ENCODE measurements at places on chromosomes 16 and 17.

- DNase-seq, result no peak
These were observed 149.7 kb downstream of the SNX29 start for GRCh38 chr16:12126091-12126806.

GRCh38 chr16:11151885-11152629, 103.9 kb downstream of the SOCS1 start:
- DNase-seq, result no peak

DNA sequence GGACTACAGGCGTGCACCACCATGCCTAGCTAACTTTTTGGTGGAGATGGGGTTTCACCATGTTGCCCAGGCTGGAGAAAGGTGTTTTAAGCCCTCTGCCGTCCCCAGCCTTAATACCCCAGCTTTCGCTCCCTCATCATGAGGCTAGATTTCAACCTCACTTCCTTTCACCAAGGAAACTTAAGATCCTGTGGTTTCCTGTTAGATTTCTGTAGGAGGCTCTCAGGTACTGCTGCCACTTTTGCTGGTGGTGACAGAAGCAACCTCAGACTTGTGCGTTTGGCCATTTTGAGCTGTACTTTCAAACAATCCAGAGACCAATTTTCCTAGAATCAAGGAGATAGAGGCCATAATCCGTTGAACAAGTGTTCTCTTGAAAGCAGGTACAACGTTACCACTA, 36.2 kb downstream of the MPHOSPH6 start:
- no peak for DNase-seq

- no peak for DNase-seq
These were observed 51.2 kb downstream of the PLD6 start for GRCh38 chr17:17154981-17155380.

DNA sequence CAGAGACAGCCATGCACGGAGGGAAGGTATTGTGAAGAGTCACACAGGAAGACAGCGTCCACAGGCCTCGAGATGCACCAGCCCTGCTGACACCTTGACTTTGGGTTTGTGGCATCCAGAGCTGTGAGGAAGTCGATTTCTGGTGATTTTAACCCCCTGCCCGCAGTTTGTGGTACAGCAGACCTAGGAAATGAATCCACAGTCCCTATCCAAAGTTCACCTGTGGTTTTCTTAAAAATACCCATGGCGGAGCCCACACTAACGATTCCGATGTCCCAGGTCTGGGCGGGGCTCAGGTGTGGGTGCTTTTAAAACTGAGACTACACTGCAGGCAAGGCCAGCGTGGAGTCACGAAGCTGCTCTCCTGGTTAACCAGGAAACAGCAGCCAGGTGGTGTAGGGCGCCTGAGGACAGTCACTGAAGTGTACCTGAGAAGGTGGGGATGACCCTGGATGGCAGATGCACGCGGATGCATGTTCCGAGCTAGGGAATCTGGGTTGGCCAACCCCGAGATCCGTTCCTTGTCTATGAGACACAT, 14.4 kb upstream of the MEAK7 start:
- DNase-seq, result no peak

All from inflammatory macrophage (primary cell).